ENCODE measurements at places on chromosomes 2 and 18.
A peak's percentile ranks its signal among the peaks of the same experiment; 100 is the strongest.

DNA sequence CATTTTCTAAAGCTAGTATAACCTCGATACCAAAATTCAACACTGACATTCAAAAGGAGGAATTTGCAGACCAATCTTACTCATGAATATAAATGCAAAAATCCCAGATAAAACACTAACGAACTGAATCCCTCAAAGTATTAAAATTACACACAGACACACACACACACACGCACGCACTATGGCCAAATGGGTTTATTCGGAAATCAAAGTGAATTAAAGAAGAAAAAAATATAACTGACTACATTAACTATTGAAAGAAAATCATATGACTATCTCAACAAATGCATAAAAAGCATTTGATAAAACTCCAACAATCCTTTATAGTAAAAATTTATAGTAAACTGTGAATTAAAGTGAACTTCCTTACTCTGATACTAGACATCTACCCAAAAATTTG, 97.9 kb upstream of the HNRNPA3 start:
- no peak for DNase-seq
- H3K36me3 ChIP-seq, result no peaks in the 10 kb centered on the region
- no peak overlapping the region for H3K4me3 ChIP-seq
- H3K27ac ChIP-seq, result no peak overlapping the region

DNA sequence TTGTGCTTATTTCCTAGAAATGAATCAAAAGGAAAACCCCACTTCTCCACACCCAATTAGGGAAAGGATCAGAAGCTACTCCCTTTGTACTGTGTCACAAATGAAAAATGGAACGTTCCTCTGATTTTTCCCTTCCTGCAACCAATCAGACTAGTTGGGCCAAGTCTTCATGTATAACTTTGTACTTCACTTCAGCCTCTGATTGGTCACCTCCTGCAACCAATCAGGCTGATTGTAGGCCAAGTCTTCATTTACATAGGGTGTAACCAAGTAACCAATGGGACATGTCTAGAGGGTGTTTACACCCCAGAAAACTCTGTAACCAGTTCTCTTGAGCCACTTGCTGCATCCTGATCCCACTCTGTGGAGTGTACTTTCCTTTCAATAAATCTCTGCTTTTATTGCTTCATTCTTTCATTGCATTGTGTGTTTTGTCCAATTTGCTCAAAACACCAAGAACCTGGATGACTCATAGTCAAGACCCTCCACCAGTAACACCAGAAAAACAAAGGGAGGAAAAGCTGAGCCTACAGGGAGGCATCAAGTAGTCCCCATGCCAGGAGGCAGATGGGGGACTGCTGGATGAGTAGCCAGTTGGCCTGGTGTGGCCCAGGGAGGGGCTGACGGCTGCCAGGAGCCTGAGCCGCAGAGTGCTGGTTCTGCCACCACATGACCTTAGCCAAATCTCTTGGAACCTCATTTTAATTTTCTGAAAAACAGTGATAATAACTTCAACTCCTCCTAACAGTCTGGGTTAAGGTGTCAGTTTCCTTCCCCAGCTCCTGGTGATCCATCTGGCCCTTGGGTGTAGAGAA, 46.1 kb downstream of the SOWAHC start:
- no peaks in the 10 kb centered on the region for H3K36me3 ChIP-seq
- H3K4me3 ChIP-seq, result no peak overlapping the region
- H3K27ac ChIP-seq, result no peak overlapping the region

DNA sequence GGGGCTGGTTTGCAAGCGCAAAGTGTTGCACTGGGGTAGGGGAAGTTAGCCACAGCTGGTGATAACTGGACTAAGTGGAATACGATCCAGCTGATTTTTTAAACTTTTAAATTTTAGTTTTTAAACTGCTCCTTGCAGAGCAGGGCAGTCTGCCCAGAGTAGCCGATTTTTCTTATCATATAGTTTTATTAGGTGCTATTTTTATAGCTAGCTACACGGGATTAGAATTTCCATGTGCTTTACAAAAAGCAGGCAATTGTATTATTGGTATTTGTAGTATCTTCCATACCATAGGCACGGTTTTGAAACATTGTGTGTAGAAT, 9.6 kb downstream of the CPLX4 start:
- no peak for DNase-seq
- H3K36me3 ChIP-seq, result no peaks in the 10 kb centered on the region
- H3K4me3 ChIP-seq, result peak overlapping the region; percentile 70
- H3K27me3 ChIP-seq, result peaks cover 68% of the 10 kb centered on the region
- no peaks in the 10 kb centered on the region for H3K4me1 ChIP-seq

DNA sequence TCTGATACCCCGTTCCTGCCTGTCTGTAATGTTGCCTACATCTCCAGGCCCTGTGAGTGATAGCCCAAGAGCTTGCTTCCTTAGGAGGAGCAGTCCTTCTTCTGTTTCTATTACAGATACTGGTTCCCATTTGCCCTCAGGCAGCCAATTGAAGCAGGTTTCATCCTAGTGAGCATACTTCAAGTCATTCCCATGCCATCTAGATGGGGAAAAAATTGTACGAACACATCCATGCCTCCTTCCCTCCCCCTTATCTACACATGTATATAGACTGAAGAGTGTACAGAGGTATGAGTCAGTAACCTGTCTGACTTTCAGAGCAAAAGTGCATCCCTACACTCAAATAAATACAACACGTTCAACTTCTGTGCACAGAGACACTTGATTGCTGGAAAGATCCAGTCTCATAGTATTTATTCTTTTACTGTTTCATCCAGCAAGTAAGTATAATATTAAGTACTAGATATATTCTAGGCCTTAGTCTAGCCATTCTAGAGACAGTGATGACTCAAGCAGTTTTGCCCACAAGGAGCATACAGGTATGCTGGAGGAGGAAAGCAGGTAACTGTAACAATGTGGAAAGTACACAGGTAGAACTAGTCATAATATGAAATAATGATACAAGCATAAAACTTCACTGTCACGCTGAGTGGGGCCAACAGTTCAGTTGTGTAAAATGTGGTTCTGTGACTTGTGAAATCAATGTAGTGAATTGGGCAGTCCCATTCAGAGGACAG, 153.4 kb downstream of the MGAT5 start:
- DNase-seq, result no peak
- no peaks in the 10 kb centered on the region for H3K27me3 ChIP-seq
- H3K4me1 ChIP-seq, result peaks cover 52% of the 10 kb centered on the region
- no peak overlapping the region for H3K4me3 ChIP-seq
- peaks cover 47% of the 10 kb centered on the region for H3K36me3 ChIP-seq
- no peak overlapping the region for H3K27ac ChIP-seq

DNA sequence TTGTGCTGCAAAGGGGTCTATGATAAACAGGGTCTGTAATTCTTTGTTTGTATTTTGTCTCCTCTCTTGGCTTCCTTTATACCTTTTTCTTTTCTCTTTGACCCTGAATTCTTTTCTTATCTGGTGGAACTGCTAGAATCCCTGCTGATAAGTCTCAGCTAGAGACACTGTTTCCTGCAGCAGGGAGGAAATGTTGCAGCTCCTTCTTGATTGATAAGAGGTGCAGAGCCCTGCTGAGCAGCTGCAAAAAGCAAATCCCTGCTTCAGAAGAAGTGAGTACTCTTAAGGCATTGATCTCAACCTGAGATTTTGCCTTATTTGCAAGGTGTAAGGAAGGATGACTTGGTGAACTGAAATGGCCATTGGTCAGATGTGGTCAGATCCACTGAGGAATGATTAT, 167.8 kb downstream of the NUP35 start:
- H3K4me1 ChIP-seq, result no peaks in the 10 kb centered on the region
- DNase-seq, result no peak
- H3K4me3 ChIP-seq, result no peak overlapping the region

DNA sequence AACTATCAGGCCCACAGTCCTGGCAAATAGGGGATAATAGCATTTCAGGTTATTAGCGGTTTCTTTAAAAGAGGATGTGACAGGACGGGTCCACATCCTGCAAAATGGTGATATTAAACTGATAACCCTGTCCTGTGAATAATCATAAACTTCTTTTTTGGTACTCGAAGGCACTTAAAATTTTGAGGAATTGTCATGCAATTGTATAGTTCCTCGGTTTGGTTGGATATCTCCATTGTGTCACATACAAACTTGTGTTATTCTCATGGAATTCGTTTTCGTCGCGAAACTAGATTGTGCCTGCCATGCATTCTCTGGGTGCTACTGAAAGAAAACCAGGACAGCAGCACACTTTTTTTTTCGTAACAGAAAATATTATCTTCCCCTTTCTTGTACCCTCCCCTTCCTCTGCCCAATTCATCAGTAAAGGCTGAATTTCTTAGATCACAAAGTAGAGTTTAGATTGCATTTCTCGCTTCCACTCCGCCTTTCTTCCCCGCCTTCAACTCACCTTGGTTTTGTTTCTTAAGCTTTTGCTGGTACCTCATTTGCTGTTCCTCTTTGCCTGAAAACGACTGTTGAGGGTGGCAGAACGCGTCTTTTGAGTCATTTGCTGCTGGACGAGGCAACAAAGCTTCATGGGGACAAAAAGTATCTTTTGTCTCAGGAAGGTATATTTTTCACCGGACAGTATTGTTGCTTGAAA, 1.3 kb downstream of the CERS6 start:
- H3K27me3 ChIP-seq, result no peaks in the 10 kb centered on the region
- peaks cover 48% of the 10 kb centered on the region for H3K4me1 ChIP-seq
- peaks cover 5% of the 10 kb centered on the region for H3K36me3 ChIP-seq
- no peak for DNase-seq

GRCh38 chr18:41449612-41450011, 505.4 kb upstream of the PIK3C3 start:
- no peak overlapping the region for H3K4me3 ChIP-seq
- no peaks in the 10 kb centered on the region for H3K27me3 ChIP-seq

DNA sequence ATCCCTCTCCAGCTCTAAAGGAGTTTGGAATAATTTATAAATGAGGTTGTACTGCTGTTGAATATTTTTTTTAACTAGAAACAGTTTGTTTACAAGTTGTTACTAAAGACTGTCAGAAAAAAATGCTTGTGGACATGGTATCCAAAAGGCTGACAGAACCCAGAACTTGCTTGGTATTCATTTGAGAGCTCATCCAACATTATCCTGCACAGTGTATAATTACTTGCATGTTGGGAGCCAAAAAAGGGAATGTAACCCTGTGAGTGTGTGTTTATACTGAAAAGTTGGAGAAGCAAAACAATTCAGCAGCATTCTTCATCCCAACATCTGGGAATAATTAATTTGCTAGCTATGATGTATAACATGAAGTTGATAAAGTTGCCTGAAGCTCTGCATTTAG, 42.1 kb upstream of the EHBP1 start:
- H3K36me3 ChIP-seq, result no peaks in the 10 kb centered on the region
- no peak for DNase-seq
- peaks cover 4% of the 10 kb centered on the region for H3K27me3 ChIP-seq
- no peak overlapping the region for H3K4me3 ChIP-seq

- no peak overlapping the region for H3K27ac ChIP-seq
- H3K4me1 ChIP-seq, result no peaks in the 10 kb centered on the region
- H3K36me3 ChIP-seq, result no peaks in the 10 kb centered on the region
- H3K4me3 ChIP-seq, result no peak overlapping the region
These were observed 422.4 kb downstream of the DSEL start for GRCh38 chr18:67094123-67094522.

DNA sequence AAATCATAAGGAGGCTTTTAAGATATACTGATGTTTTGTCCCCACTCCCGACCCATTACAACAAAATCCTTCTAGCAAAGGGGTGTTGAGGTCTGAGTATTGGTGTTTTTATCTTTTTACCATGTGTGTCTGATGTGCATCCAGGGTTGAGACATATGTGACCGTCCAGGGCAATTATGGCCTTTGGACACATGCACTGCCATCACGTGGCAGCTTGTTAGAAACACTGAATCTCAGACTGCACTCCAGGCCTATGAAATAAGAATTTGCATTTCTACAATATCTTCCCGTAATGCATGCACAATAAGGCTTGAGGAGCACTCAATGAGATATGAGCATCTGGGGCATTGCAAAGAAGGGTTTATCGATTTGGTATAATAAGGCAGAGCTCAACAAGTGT, 235.1 kb upstream of the ZNF804A start:
- H3K27me3 ChIP-seq, result no peaks in the 10 kb centered on the region
- no peaks in the 10 kb centered on the region for H3K4me1 ChIP-seq
- H3K4me3 ChIP-seq, result no peak overlapping the region
- H3K27ac ChIP-seq, result no peak overlapping the region
- no peaks in the 10 kb centered on the region for H3K36me3 ChIP-seq
- no peak for DNase-seq

GRCh38 chr18:78080081-78080480, 830.4 kb downstream of the GALR1 start:
- no peaks in the 10 kb centered on the region for H3K4me1 ChIP-seq
- no peak overlapping the region for H3K4me3 ChIP-seq
- DNase-seq, result no peak
- H3K36me3 ChIP-seq, result no peaks in the 10 kb centered on the region
- H3K27me3 ChIP-seq, result no peaks in the 10 kb centered on the region
- no peak overlapping the region for H3K27ac ChIP-seq

GRCh38 chr2:170885130-170885791, 43.8 kb upstream of the GORASP2 start:
- peaks cover 27% of the 10 kb centered on the region for H3K27me3 ChIP-seq
- no peaks in the 10 kb centered on the region for H3K4me1 ChIP-seq
- no peak overlapping the region for H3K27ac ChIP-seq
- no peak overlapping the region for H3K4me3 ChIP-seq
- DNase-seq, result no peak

All from stimulated activated naive B cell treated with anti-CD40 and anti-IgM and Interleukin-4, amounts not matched to agents 10 μg/mL and 1 μg/mL and 100 μg/mL, for 72 hours (primary cell).